ENCODE measurements at places on chromosomes 16 and 17.

DNA sequence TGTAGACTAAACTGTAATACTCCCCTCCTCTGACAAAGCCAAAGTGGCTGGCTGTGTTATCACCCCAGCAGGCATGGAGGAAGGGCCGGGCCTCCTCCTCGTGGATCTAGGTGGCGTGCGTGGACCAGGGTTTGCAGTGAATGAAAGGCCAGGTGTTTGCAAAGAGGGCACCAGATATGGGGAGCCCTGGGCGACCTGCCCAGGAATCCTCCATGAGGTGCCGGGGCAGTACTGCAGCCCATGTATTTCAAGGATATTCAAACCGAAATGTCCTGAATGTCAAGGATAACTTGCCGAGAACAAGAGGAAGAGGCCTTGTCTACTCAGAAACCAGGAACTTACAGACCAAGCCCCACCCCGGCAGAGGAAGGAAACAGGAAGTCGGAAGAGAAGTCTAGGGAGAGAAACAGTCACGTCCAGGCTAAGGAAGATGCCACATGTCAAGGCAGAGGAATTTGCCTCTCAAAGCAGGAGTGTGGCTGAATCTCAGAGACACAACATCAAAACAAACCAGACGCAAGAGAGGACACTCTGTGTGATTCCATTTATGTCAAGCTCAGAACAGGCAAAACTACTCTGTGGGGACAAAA, 13.7 kb upstream of the OSGIN1 start:
- no peak for DNase-seq

- no peak for DNase-seq
Measured at GRCh38 chr16:1511662-1512569, 18.8 kb downstream of the TELO2 start.

DNA sequence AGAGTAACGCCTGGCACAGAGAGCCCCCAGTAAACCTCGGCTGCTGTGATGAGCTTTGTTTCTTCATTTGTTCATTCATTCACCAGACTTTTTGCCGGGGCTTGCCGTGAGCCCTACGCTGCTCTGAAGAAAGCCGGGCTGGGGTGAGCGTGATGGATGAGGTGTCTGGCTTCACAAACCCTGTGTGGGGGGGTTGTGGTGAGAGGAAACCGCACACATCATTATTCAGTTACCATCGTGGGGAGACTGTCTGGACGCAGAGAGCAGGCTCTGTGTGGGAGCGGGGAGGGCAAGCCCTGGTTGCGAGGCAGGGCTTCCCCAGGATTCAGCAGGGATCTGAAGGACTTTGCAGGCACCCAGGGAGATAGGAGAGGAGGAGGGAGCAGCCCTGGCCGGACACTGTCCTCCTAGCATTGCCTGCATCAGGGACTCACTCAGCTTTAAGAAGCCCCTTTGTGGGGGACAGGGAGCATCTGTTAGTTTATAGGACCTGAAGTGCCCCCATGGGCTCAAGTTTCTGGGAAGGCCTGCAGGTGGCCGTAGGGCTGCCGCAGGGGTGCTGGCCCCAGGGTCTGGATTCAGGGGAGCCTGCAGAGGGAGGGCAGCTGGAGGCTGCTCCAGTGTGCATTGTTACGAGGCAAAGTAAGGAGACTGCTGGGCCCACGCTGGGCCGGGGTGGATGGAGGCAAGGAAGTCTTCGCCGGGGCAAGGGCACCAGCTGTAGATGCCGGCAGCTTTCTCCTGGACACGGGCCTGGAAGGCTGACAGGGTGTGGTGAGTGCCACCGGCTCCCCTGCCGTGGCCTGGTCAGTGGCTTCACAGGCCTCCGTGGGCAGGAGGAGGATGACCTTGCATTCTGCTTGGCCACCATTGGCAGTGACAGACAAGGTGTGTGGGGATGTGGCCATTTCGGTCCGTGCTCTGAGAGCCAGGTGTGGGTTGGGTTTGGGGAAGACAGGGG, 334.5 kb downstream of the SEC14L1 start:
- DNase-seq = peak; percentile 46

- no peak for DNase-seq
Measured at GRCh38 chr16:66036793-66037715, 329.4 kb upstream of the CDH5 start.

GRCh38 chr16:53100131-53100748, 45.4 kb downstream of the CHD9 start:
- no peak for DNase-seq

DNA sequence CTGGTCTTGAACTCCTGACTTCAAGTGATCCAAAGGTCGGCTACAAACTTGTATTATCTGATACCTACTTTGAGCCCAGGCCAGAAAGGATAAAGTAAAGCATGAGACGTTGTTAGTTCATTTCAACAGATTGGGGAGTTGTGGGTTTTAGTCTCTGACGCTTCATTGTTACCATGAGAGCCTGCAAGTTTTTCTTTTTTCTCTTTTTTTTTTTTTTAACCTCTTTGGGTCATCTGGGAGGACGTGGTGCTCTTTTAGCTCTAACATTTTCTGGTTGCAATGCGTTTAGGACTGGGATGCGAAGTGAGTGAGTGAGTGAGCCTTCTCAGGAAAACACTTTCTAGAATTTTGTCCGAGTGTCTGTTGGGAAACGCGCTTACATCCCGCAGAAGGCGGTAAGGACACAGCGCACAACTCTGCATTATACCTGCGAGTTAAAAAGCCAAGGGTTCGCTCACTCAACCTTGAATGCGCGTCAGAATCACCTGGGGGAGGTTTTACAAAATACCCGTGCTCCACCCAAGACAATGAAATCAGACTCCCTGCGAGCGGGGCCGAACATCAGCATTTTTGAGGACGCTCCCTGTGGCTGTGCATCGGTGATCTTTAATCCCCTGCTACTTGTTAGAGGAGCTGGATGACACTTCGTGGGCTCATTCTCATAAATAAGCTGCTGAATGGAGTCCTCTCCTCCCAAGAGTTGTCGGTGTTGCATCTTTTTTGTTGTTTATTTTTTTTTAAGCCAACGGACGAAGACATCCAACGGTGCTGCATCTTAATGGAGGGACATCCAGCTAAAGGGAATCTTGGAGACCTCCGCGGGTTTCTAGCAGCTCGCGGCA, 629 bp upstream of the RNF135 start:
- no peak for DNase-seq

GRCh38 chr16:67516296-67517154, 12.1 kb upstream of the RIPOR1 start:
- no peak for DNase-seq

- DNase-seq = no peak
Measured at GRCh38 chr17:36182176-36183000, 6.0 kb upstream of the TBC1D3B start.

DNA sequence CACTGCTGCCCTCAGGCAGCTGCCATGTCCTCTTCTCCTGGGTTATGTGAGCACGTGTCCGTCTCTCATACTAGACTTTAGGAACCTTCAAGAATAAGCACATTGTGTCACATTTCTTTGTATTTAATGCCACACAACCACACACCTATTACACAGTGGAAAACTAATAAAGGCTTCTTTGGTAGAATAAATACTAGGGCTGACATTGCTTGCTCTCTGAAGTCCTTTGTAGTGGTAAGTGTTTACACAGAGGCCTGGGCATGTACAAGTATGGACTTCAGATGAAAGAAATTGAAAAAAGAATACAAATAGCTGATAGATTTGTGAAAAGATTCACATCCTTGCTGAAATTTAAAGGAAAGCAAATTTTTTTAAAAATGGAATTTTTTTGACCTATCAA, 188.1 kb upstream of the CCL2 start:
- DNase-seq = no peak

- no peak for DNase-seq
Measured at GRCh38 chr16:75320435-75320834, 69.0 kb upstream of the BCAR1 start.

- no peak for DNase-seq
Measured at GRCh38 chr17:72362376-72363088, 241.7 kb downstream of the SOX9 start.

DNA sequence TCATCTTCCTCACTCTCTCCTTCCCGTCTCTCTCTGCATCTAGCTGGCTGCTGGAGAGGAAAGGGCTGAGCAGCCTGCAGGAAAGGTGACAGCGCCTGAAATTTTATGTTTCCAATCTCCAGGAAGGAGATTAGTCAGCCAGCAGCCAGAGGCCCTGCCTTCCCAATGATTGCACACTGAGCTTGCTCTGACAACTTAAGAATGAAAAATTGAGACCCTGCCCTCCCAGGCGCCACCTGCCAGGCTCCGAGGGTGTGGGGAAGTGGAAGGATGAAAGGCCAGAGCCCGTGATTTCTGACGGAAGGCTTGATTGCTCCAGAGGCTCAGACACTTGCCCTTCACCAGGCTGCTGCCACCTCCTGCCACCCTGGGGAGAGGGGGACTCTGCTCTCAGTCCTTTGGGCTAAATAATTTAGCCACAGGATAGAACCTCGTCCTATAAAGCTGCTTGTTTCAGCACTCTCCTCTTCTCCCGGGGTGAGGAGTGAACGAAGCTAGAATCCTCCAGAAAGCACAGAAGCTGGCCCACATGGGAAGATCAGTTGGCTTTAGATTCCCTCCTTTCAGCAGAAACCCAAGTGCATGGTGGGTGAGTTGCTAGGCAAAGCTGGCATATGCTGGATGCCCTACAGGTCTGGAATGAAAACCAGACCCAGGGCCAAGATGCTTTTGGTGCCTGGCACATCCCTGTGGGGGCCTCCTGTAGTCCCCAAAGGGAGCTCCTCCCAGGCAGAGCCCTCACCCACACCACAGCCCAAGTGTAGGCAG, 33.5 kb downstream of the GRIN2C start:
- DNase-seq = no peak

- DNase-seq = no peak
Measured at GRCh38 chr17:19397556-19398041, 10.6 kb upstream of the MFAP4 start.

GRCh38 chr17:45939395-45939794, 45.0 kb downstream of the MAPT start:
- no peak for DNase-seq

Measured in activated CD4-positive, CD25-positive, alpha-beta regulatory T cell treated with anti-CD3 and anti-CD28 coated beads, Interleukin-2, amount 50 U/mL, for 16 hours (primary cell).